ENCODE measurements at places on chromosomes 13 and 19.
A peak's percentile ranks its signal among the peaks of the same experiment; 100 is the strongest.

DNA sequence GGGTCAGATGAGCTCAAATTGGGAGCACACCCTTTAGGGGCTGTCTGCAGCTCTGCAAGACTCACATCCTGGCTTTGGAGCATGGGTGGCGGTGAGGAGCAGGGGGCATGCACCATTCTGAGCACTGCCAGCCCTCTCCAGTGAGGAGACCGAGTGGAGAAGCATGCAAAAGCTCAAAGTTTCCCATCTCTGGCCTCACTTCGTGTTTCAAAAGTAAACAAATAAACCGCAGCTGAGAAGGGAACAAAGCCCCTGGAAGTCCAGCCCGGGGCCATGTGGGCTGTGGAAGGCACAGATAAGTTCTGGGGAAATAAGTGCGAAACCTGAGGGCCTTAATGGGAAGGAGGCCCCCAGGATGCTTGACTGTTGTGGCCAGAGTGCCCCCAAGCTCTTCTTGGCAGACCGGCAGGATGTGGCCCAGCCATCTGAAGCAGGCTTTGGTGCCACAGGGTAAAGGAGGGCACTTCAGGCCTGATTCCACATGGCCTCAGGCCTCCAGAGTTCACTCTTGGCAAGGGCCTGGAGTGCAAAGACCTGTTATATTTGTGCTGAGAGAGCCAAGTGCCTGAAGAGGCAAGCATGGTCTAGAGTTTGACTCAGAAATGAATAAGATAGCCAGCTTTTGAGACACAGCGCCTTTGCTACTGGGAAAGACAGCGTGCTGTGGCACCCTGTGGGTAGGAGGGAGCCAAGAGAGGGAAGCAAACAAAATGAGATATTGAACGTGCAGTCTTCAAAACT, 1.2 kb downstream of the MEDAG start:
- DNase-seq = no peak

DNA sequence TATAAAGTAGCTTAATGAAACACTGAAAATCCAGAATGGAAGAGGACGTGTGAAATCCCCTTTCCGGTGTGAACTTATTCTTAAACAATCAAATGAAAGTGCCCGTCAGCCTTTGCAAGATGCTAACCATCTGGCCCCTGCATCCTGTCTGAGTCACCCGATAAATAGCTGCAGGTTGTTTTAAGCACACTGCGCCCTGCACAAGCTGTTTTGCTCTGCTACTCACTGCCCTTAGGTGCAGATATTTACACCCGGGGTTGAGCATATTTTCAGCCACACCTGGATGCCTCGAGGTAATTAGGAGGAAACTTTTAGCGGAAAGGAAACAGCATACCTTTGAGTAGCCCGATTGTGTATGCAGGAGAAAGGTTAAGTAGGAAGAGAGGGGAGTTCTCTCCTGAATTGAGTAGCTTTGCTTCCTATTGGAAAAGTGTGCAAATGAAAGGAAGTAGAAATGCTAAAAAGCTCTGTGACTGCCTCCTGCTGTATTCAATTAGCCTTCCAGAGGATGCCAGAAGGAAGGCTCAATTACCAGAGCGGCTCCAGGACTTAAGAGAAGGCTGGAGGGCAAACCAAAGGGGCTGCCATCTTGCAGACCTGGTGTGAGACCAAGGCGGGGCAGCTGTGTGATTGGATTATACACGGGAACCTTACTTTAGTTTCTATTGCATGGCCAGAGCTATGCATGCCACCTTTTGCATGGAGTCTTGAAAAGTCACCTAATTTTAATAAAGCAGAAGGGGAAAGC, 42.5 kb downstream of the IRS2 start:
- peak; percentile 84 for DNase-seq

DNA sequence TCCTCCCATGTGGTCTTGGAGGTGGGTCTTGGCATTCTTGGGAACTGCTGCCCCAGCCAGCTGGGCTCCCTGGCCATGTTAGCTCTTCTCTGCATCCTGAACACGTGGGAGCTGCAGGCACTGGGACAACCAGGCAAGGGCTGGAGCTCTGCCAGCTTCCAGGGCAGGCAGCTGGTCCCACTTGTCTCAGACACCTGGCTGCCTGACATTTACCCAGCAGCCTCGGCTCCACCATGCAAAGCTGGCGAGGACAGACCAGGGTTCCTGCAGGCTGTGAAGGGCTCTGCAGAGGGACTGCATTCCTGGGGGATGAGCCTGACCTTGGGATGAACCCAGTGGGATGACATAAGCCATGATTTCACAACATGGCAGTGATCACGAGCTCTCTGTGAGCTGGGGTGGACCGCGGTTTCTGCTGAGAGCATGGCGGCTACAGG, 99.0 kb upstream of the TSHZ3 start:
- peak; percentile 29 for DNase-seq

DNA sequence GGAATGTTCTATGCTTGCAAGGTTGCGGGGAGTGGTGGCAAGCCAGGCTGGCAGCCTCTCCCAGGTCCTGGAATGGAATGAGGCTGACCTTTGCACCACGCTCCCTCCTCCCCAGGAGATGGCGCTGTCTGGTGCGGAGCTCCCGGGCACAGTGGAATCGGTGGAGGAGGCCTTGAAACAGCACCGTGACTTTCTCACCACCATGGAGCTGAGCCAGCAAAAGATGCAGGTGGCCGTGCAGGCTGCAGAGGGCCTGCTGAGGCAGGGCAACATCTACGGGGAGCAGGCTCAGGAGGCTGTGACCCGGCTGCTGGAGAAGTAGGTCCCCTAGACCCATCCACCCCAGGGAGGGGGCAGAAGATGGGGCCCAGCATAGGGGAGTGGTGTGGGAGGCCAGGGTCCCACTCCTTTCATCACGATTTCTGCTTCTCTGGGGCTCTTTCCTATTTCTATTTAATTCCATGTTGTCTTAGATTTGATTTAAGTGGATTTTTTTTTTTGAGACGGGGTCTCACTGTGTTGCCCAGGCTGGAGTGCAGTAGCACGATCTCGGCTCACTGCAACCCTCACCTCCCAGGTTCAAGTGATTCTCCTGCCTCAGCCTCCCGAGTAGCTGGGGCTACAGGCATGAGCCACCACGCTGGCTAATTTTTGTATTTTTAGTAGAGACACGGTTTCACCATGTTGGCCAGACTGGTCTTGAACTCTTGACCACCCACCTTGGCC, 53.2 kb upstream of the SHKBP1 start:
- DNase-seq = peak; percentile 97

DNA sequence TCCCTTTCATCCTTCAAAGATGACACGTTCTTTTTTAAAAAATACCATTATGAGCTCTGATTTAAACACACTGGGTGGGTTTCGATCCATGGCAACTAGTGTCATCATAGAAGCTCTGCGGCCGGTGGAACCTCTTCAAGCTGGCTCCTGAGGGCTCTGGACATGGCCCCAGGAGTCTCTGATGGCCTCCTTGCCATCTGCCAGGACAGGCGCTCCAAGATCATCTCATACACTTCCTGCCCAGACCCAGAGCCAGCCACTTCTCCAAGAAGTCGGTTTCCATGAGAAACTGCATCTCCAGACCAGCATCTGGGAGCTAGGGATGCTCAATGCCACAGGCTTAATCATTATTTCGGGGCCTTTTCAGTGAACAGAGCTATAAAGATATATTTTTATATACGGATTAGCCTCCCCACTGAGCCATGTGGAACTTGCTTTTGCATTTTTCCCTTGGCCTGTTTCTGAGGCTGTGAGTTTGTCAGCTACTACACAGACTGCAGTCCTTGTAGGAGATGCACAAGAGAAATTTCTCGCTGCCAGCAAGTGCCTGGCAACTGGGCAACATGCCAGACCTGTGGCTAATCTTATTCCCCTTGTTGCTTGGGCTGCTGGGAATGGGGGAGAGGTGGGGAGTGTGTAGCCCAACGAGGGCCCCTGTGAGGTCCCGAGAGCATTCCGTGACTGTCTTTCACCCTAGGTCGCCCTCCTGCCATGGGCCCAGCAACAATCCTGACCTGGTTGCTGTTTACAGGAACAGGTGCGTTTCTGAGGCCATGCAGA, 15.9 kb downstream of the SUGP1 start:
- no peak for DNase-seq

- DNase-seq = no peak
Observed at GRCh38 chr13:101798437-101798836, 346.0 kb downstream of the ITGBL1 start.

- no peak for DNase-seq
Observed at GRCh38 chr19:18852648-18853047, 20.9 kb downstream of the UPF1 start.

GRCh38 chr19:39247701-39248664, 673 bp downstream of the IFNL4 start:
- DNase-seq = no peak

DNA sequence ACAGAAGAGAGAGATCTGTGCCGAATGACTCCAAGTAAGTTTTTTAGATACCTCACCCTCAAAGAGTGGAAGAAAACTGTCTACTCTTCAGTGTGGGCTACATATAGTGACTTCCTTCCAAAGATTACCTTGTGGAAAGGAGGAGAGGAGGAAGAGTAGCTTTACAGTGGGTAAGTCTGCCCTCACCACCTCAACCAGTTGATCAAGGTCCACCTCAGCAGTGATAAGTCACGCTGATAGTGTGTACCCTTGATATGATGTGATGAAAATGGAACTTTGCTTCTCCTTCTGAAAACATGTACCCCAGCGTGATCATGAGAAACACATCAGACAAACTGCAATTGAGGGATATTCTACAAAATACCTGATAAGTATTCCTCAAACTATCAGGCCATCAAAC, 20.6 kb downstream of the KLF5 start:
- no peak for DNase-seq

- peak; percentile 99 for DNase-seq
Observed at GRCh38 chr19:38930776-38931520, at the start of gene MRPS12. TSS of gene MRPS12 (plus strand) at chr19:38930944. CDS start at chr19:38931295, 351 bp downstream.

DNA sequence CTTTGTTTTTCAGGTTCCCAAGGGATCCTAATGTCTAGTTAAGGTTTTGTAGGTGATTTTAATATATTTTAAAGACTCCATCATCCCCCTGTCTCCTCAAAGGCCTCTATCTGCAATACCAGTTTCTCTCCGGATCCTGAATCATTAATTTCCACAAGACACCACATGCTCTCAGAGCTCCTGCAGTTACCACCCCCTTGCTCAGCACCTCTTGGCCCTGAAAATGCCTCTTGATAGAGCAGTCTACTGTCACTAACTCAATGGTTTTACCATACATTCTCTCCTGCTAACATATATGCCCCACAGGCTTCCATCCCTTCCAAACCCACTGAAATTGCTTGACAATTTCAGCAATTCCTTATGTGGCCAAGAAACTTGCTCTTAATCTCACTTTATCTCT, 1.9 kb upstream of the PEG3 start:
- DNase-seq = no peak

GRCh38 chr19:57632987-57633831, at the start of gene ZNF211:
TSS of gene ZNF211 (plus strand) at chr19:57633168. CDS start at chr19:57633347, 179 bp downstream.
- peak; percentile 95 for DNase-seq
